ENCODE measurements at places on chromosomes 2 and 18.

GRCh38 chr2:101763496-101764333 lies 66.2 kb downstream of the MAP4K4 start:
- DNase-seq = no peak

DNA sequence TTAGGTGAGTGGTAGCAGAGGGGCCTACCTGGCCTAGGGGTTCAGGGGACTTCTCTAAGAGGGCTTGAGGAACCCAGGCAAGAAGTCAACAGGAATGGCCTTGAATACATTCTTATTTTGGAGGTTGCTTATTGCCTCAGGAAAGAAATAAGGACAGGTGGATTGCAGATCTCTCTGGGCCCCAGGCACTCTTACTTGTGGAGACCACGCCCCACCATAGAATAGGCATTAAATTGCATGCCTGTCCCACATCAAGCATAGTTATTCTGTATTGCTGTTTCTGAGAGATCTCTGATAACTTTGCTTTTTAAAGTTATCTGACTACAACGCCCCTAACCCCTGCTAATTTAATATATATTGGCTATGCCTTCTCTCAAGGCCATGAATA lies 68.0 kb upstream of the SP3 start:
- DNase-seq = no peak

DNA sequence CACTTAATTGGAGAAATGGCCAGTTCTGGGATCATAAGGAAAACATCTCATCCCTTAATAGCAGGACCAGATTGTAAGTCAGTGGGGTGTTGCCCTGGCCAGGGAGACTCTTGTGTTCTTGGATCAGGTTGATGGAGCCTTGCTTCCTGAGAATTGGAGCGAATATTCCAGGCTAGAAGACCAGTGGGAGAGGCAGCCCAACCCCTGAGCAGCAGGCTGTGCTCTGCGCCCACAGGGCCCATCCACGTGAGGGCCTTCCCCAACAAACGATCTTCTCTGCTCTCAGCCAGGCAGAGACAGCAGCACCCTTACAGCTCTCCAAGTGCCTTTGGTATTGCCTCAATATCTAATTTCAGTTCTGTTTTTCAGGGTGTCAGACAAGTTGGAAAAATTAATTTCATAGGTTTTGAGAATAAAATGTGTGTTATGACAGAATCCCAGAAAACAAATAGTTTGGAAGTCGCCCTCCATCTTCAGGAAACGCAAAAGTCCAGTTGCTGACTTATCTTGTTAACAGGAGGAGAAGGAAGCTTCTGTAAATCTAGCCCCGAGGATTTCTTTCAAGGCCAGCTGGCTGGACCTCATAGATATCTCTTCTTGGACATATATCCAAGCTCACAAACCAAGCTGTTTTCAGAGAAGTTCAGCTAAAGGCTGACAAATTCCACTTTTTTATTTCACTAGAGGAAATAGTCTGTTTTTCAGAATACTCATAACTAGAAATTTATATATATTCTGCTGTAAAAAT lies 105.5 kb downstream of the COPS8 start:
- DNase-seq = no peak

GRCh38 chr2:66561645-66562303 lies 126.8 kb downstream of the MEIS1 start:
- DNase-seq = no peak

DNA sequence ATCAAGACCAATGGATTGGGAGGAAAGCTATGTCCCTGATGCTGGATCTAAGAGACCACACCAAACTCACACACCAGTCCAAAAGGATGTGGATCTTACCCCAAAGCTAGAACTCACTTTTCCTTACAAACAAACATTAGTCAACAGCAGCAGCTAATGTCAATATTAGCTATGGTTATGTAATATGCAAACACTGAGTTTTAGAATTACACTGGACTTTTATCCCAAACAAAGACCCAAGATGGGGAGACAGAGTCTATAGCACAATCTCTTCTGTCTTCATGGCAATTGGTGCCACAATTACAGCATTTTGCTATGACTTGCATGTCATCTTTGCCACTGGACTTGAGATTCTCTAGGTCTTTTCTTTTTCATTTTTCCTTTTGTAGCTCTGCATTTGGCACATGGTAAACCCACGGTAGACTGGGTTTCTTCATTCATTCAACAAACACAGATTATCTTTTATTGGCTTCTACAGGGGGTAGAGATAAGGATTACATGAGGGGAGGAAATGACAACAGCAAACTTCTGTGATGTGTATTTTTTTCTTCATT lies 59.0 kb downstream of the SPRED2 start:
- DNase-seq = no peak

All from activated naive CD8-positive, alpha-beta T cell treated with anti-CD3 and anti-CD28 coated beads, Interleukin-2, amount 50 U/mL, for 16 hours (primary cell).